ENCODE measurements at places on chromosomes 2 and 18. TPM values are rescaled to one million over a fixed set of nuclear protein-coding genes. Genes with fewer than 3 reads are reported as not detected.

GRCh38 chr2:189402932-189403331, 38.3 kb upstream of the WDR75 start:
- DNase-seq: no peak

- DNase-seq: no peak
Measured at GRCh38 chr2:228689053-228689452, 507.6 kb upstream of the SPHKAP start.

DNA sequence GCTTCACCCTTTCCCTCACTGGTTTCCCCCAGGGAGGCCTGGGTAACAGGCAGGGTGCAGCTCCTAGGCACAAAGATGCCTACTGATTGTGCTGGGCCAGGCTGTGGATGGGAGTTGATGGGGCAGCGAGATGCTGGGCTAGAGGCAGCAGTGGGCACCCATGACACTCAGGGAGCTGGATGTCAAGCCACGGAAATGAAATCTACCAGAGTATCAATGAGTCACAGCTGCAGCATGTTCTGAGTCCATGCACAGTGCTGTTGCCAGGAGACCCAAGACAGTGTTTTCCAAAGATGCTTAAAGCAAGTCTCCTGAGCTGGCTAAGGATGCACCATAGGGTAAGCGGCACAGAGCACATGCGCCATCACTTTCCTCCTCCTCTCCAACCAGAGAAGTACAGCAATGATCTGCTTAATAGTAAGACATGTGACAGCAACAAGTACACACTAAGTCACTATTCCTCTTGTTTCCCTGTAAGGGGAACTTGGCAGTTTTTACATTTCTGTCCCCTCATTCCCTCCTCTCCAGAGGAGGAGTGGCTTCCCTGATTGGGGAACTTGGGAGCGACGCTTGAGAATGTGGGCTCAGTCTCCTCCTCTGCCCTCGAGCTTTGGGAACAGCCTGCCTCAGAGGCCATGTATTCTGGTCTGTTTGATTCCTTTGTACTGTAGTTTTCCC, 57.2 kb downstream of the CDC42EP3 start:
- DNase-seq: no peak

SPDYA gene
- total RNA-seq: 2.5 TPM

GRCh38 chr2:128808462-128809258, 490.0 kb upstream of the HS6ST1 start:
- DNase-seq: no peak

DNA sequence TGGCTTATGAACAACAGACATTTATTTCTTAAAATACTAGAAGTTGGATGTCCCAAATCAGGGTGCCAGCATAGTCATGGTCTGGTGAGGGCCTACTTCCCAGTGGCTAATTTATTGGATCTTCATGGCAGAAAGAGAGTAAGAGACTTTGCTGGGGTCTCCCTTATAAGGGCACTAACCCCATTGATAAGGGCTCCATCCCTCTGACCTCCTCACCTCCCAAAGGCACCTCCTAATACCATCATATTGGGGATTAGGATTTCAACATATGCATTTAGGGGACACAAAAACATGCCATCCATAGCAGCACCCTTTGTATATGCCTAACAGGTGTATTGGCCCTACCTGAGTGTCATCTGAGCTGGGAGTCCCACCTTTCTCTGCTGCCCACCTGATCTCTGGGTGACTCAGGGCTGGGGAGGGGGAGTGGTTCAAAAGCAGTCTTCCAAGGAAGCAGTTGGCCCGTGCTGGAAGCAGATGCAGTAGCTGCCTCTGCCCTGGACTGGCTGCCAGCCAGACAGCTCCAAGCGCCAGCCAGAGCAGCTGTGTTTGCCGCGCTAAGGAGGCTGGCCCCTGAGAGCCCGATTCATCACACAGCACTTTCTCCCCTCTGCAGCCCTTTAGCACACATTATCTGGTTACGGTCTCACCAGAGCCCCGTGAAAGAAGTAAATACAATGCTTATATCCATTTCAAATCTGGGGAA, 84.6 kb downstream of the SMAD7 start:
- DNase-seq: peak; percentile 70

ESPNL gene
- 2.4 TPM for total RNA-seq

GRCh38 chr18:24089515-24090337, 49.1 kb upstream of the CABYR start:
- no peak for DNase-seq

TFCP2L1 gene
- total RNA-seq: 15.7 TPM
